ENCODE measurements at places on chromosomes 2 and 18.

DNA sequence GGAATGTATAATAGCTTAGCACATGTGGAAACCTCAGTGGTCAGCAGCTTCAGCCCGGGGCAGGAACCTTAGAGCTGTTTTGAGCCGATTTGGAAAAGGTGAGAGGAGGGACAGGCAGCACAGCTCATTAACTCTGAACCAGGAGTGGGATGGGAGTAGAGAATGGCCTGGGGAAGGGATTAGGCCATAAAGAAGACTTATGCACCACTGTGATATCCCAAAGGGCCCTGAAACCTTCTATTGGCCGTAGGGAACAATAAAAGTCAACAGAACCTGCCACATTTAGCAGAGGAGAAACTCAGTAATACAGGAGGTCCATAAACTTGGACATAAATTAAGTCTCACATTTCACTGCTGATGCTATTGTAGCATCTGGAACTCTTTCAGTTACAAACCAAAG lies 124.2 kb upstream of the REV1 start:
- no peak for DNase-seq

- no peak for DNase-seq
These were observed 416.1 kb downstream of the ZNF521 start for GRCh38 chr18:24935896-24936295.

DNA sequence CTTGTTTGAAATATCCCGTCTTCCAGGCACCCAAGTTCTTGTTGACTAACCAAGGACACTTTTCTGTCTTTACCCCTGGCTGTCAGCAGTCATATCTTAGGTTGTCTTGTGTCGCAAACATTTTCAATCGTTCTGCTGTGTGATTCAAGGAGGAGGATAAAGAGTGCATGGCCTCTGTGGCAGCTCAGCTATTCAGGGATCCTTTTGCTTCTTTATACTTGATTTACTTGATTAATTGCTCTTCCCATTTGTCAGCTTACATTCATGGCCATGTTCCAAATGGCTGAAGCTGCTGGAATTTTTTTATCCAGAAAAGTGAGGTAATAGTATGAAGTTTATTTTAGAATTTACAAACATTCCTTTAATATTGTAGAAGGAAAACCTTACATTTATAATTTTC lies 97.3 kb upstream of the FZD5 start:
- no peak for DNase-seq

- DNase-seq: peak; percentile 2
These were observed at the start of gene SLC9A2 for GRCh38 chr2:102619414-102620319. Gene SLC9A2, plus strand, starts transcription at chr2:102619553. Its CDS starts 296 bp downstream, at chr2:102619849.

DNA sequence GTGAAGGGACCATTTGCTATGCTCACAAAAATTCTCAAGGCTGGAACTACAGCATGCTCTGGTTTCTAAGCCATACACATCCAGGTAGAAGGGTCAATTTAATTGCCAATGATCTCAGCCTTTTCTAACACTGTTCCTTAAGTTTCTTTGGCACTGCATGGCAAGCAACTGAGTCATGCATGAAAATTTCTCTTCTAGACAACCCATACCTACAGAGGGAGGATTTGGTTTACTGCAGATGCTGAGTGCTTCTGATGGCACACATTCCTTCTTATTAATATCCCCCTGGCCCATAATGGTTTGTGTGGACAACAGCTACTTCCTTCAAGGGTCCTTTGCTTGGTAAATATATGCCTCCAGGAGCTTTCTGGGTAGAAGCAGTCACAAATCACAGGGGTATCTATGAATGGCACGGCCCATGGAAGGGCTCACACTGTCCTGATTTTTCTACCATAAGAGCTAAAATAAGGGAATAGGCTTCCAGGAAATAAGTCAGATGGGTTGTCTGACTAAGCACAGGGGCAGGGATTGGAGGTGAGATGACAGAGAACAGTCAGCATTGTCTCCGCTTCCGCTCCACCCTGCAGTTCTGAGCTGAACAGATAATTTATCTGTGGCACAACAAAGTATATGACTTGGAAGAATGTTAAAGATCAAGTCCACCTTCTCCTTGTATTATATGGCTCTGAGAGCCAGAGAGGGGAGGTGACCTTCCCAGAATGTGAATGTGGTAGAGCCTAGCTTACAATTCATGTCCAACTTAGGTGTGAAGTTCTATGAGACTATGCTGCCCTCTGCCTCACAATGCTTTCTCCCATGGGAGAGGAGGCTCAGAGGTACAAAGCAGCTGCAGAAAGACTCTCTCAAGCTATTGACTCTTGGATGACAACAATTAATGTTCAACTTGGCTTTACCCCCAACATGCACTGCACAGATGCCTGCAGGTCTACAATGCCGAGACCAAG lies 199.2 kb upstream of the TNP1 start:
- DNase-seq: peak; percentile 24

GRCh38 chr2:181241797-181242196 lies 215.4 kb upstream of the ITGA4 start:
- DNase-seq: no peak

- no peak for DNase-seq
These were observed 79.2 kb downstream of the ASB1 start for GRCh38 chr2:238505892-238506280.

- no peak for DNase-seq
These were observed 666.9 kb downstream of the PLCL1 start for GRCh38 chr2:198471291-198471690.

GRCh38 chr2:67560771-67561456 lies 163.8 kb downstream of the ETAA1 start:
- DNase-seq: no peak

GRCh38 chr2:28160986-28161425 lies 231.7 kb upstream of the FOSL2 start:
- DNase-seq: peak; percentile 87

GRCh38 chr2:204680576-204680975 lies 135.3 kb downstream of the PARD3B start:
- DNase-seq: peak; percentile 55

DNA sequence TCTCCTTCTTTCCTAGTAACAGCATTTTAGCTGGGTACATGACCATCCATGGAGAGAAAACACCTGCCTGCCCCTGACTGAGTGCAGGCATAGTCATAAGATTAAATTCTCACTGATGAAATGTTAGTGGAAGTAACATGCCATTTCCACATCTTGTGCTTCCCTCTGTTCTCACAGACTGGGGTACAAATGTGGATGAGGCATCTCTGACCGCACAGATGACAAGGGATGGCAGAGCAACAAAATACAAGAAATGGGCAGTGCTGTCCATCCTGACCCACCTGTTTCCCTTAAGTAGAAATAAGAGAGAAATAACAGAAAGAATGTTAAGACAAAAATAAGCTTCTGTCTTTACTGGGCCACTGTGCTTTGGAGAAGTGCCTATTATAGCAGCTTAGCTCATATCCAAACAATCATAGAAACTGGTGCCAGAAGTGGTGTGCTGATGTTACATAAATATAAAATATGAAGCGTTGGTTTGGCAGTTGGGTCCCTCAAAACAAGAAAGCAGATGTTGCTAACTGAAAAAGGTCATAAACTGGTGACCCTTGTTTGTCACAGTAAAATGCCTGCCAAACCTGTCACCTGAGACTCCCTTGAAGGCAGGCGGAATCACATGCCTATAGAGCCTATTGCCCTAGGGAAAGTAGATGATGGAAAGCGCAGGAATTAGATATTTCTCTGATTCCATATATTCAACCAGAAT lies 72.4 kb upstream of the CCDC150 start:
- no peak for DNase-seq

DNA sequence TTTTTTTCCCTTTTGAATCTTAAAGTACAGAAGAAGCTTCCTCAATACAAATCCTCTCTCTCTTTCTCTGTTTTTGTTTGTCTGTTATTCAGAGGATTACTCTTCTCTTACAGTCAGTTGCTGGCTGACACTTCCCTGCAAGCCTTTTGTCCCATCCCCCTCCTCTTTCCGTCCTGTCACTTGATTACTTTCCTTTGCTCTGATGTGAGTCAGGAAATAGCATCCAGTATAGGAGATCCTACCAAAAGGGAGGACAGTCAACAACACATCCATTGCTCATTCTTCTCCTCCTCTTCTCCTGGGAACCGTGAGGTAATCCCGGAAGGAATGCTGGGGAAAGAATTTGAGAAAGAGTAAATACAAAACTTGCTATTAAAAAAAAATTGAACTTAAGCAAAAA lies 79.3 kb upstream of the SCN7A start:
- peak; percentile 56 for DNase-seq

DNA sequence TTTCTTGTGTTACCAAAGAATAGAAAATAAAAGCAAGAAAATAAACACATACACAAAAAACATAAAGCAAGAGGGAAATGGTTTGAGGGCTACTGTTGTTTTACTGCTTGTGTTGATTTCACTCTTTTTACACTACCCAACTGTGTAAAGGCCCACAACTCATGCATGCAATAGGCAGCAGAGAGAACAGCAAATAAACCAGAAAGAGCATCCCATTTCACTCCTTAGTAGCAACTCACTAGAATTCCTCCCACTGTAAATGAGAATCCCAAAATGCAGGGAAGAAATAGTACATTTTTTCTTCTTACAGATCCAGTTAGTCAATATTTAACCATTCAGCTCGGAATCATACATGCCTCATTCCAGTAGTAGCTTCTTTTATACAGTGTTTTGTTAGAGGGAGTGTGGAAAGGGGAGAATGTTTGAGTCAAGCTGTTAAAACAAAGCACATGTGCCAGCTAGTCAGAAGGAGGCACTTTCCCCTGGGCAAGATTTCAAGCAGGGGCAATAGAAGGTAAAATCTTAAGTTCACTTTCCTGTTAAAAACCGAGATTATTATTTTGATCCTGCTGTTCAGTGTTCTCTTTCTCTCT lies 147.2 kb upstream of the FAM98A start:
- DNase-seq: no peak

GRCh38 chr2:62370321-62371250 lies 135.4 kb downstream of the TMEM17 start:
- DNase-seq: no peak

DNA sequence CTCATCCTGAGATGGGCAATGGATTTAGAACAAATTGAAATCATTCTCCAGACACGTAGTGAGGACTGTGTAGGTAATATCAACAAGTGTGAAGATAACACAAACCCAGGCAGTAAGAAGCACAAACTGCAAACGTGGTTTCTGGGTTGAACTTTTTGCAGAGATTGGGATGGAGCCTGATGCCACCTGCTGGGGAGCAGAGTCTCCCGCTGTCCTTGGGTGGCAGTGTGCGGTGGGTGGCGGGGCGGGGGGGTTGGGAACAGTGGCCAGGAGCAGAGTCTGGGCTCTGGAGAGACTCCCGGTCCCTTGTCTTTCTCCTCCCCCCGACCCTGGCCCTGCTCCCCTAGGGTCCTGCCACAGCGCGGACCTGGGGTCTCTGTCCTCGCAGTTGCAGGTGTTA lies 19.5 kb downstream of the TRAF3IP1 start:
- DNase-seq: no peak

DNA sequence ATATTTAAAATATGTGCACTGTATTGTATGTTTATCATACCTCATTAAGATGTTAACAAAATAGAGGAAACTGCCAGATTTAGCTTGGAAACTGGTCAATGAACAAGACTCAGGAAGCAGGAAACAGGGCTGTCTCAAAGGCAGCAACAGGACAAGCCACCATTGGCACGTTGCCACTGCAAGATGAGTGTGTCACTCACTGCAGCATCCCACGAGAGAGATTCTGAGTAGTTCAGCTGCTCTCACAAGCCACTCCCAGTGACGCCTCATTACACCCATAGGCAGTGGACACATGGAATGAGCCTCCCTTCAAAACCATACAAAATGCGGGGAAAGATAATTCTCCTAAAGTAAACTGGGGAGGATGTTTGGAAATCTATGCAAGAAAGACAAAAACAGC lies 181.9 kb upstream of the DLGAP1 start:
- DNase-seq: no peak

DNA sequence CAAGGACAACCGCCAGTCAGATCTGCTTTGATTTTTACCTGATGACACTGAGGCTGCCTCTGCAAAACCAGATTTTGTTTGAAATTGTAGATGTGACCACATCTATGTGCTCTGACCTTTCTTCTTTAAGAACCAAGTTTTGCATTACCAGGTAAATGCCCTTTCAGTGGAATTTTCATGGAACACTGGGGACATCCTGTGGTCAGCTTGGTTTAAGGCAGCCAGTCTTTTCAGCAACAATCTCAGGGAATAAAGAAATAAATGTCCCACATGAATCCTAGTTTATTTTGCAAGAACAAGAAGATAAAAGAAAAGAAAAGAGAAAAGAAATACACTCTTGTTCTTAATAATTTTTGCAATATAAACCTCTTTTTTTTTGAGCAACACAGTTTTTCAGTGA lies 90.6 kb downstream of the POU3F3 start:
- DNase-seq: peak; percentile 1

- DNase-seq: no peak
These were observed 94.1 kb upstream of the BOD1L2 start for GRCh38 chr18:57052759-57053158.

DNA sequence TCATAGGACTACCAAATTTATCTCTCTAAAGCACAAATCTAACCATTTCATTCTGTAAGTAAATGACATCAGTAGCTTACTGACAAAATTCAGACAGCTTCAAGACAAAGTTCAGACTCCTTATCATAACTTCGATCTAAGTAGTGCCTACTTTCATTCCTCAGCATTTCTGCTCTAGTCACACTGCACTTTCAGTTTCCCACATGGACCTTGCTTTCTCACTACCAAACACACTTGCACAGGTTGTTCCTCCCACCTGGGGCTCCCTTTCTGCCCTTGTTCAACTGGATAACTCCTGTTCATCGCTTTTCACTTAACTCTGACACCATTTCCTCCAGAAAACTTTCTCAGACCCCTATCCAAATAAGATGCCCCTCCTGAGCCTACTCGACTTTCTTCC lies 22.1 kb upstream of the CCDC150 start:
- DNase-seq: no peak

GRCh38 chr18:13232086-13232917 lies 13.7 kb downstream of the LDLRAD4 start:
- no peak for DNase-seq

- no peak for DNase-seq
These were observed 210.2 kb downstream of the NCK2 start for GRCh38 chr2:105954891-105955290.

- DNase-seq: no peak
These were observed 441.5 kb upstream of the POU3F3 start for GRCh38 chr2:104412384-104412783.

- peak; percentile 95 for DNase-seq
These were observed 3.9 kb upstream of the PRELID3A start for GRCh38 chr18:12403601-12404506.

- peak; percentile 63 for DNase-seq
These were observed 176.3 kb upstream of the NABP1 start for GRCh38 chr2:191501561-191502168.

All from EL (cell line).